Spinal cord (tissue), 10 donors: ENCODE measurements at places on chromosomes 2 and 18.

- no peak for DNase-seq
- H3K4me3 ChIP-seq: no peak overlapping the region
- H3K27ac ChIP-seq: no peak overlapping the region
- H3K36me3 ChIP-seq: no peaks in the 10 kb centered on the region
- no peaks in the 10 kb centered on the region for H3K27me3 ChIP-seq
Observed at GRCh38 chr18:814300-815084, 2.5 kb upstream of the YES1 start.

DNA sequence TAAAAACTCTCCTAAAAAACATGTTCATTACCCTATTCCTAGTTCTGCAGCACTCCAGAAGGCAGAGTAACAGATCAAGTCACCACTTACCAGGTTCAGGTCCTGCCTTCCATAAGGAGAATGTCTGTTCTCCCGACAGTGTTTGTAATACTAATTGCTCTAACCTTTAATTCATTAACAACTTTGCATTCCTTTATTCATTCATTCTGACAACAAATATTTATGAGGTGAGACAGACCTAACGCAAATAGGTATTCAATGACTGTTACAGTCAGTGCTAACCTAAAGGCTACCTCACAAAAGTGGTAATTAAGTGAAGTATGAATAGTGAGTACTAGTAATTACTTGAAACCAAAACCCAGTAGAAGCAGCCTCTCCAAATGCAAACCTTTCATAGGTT, 224.0 kb downstream of the AFF3 start:
- no peak for DNase-seq
- H3K27me3 ChIP-seq: no peaks in the 10 kb centered on the region
- no peaks in the 10 kb centered on the region for H3K4me1 ChIP-seq
- H3K27ac ChIP-seq: no peak overlapping the region
- H3K4me3 ChIP-seq: no peak overlapping the region

DNA sequence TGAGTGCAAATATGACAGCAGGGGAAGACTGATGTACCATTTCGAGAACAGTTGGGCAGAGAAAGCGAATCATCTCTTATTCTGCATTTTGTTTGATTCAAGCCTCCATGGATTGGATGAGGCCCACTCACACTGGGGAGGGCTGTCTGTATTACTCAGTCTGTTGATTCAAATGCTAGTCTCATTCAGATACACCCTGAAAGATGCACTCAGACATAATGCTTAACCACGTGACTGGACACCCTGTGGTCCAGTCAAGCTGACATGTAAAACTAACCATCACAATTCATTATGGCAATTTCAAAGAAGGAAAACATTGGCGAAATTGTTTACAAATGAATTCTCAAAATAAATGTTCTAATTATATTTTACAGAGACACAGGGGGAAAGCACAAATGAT, 1210.2 kb downstream of the DPP10 start:
- H3K27me3 ChIP-seq: no peaks in the 10 kb centered on the region
- H3K4me1 ChIP-seq: no peaks in the 10 kb centered on the region
- no peaks in the 10 kb centered on the region for H3K36me3 ChIP-seq
- no peak overlapping the region for H3K4me3 ChIP-seq

DNA sequence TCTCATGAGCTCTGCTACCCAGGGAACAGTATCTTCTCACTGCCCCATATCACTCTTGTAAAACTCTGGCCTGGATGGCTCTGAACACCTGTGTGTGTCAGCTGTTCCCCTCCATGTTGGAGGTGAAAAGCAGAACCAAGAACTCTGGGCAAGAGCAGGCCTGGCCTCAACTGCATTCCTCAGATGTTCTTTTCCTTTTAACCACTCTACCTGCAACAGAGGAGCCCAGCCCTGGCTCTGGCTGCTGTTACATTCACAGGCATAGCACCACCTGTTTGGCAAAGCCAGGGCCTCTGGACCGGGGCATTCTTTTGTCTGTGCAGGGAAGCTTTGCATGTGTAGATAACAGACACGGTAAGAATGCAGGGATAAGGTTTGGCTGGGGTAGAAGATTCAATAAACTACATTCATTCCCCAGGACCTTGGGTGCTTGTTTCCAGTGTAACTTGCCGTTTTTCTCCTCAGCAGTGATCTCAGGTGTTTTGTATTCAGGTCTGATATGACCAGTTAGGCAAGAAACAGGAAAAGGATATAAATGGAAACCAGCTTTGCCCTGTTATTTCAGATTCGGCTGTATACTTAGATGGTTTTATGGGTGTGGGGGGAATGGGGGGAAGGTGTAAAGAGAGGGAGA, 95.1 kb downstream of the SPTBN1 start:
- H3K36me3 ChIP-seq: peaks cover 2% of the 10 kb centered on the region
- no peak overlapping the region for H3K4me3 ChIP-seq
- DNase-seq: no peak
- peaks cover 4% of the 10 kb centered on the region for H3K4me1 ChIP-seq
- H3K27me3 ChIP-seq: no peaks in the 10 kb centered on the region
- H3K27ac ChIP-seq: no peak overlapping the region

DNA sequence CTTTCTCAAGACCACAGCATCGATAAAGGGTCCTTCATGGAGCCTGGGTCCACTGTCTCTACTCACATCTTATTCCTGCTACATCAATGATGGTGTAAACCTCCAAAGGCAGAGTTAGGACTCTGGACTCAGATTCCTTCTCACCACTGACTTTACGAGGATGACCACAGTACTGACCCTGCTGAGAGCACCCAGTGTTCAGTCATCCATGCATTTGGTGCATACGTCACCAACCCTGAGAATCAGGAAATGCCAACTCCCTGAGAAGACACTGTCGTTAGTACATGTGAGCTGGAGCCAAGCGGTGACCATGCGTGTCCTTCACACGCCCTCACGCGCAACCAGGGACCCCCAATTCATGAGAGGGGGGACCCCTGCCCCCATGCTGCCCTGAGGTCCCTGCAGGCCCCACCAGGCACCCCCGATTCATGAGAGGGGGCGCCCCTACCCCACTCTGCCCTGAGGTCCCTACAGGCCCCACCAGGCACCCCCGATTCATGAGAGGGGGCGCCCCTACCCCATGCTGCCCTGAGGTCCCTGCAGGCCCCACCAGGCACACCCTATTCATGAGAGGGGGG, 178.4 kb upstream of the TPO start:
- H3K36me3 ChIP-seq: no peaks in the 10 kb centered on the region
- no peak for DNase-seq
- H3K27ac ChIP-seq: no peak overlapping the region
- no peaks in the 10 kb centered on the region for H3K27me3 ChIP-seq
- peaks cover 7% of the 10 kb centered on the region for H3K4me1 ChIP-seq

GRCh38 chr2:1598041-1598710, 146.1 kb downstream of the PXDN start:
- DNase-seq: no peak
- no peak overlapping the region for H3K27ac ChIP-seq
- no peaks in the 10 kb centered on the region for H3K27me3 ChIP-seq

DNA sequence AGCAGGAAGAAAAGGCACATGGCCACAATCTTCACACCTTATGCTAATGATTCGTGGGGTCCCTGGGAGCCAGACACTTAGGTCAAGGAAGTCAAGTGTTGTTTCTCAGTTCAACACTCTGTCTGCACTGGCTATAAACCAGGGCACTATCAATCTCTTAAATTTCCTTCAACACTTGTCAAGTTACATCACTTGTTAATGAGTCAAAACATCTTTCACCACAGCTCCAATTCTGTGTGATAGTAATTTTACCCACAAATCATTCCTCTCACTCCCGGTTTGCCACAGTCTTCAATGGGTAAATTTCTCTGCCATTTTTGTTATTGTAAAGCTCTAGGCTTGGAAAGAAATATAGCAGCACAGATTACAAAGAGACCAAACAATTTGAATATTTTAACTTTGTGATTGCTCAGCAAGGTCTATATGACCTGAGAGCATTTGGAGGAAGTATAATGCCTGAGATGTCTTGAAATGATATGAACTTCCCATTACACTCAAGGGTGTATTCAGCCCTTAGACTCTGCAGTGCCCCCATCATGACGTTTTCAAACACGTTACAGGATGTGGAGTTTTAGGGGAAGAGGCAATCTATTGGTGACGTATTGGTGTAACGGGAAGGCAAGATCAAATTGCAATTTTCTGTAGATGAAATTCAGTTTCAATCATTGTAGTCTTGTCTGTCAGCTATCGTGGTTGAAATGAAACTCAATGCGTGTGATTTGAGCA, 78.7 kb downstream of the ICOS start:
- H3K4me3 ChIP-seq: no peak overlapping the region
- no peaks in the 10 kb centered on the region for H3K36me3 ChIP-seq
- no peaks in the 10 kb centered on the region for H3K4me1 ChIP-seq
- no peaks in the 10 kb centered on the region for H3K27me3 ChIP-seq
- DNase-seq: no peak

GRCh38 chr2:157061799-157062198, 195.7 kb upstream of the GALNT5 start:
- no peaks in the 10 kb centered on the region for H3K36me3 ChIP-seq
- H3K4me3 ChIP-seq: no peak overlapping the region
- no peaks in the 10 kb centered on the region for H3K4me1 ChIP-seq
- DNase-seq: no peak
- H3K27me3 ChIP-seq: no peaks in the 10 kb centered on the region

- peaks cover 18% of the 10 kb centered on the region for H3K4me1 ChIP-seq
- DNase-seq: no peak
- no peak overlapping the region for H3K27ac ChIP-seq
- no peaks in the 10 kb centered on the region for H3K27me3 ChIP-seq
Observed at GRCh38 chr2:96108151-96108540, 8.2 kb downstream of the ADRA2B start.

DNA sequence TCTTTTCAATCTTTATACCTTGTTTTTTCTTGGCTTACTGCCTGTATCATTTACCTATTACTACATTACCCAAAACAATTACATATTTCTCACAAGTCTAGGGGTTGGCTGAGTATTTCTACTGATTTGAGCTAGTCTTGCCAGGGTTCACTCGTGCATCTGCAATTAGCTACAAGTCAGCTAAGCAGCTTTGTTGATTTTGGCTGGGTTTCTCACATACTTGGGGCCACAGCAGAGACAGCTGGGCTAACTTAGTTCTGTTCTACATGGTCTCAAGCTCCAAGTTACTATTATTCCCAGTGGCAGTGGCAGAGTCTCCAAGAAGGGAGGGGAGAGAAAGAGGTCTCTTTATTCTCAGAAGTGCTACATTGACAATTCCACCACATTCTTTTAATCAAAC, 54.7 kb upstream of the SP5 start:
- H3K4me3 ChIP-seq: no peak overlapping the region
- H3K27ac ChIP-seq: no peak overlapping the region
- DNase-seq: no peak
- H3K36me3 ChIP-seq: no peaks in the 10 kb centered on the region

GRCh38 chr2:86297382-86298147, 39.9 kb downstream of the REEP1 start:
- H3K36me3 ChIP-seq: peaks cover 3% of the 10 kb centered on the region
- no peak for DNase-seq
- H3K4me3 ChIP-seq: no peak overlapping the region
- H3K4me1 ChIP-seq: peaks cover 30% of the 10 kb centered on the region
- H3K27ac ChIP-seq: no peak overlapping the region
- H3K27me3 ChIP-seq: no peaks in the 10 kb centered on the region

DNA sequence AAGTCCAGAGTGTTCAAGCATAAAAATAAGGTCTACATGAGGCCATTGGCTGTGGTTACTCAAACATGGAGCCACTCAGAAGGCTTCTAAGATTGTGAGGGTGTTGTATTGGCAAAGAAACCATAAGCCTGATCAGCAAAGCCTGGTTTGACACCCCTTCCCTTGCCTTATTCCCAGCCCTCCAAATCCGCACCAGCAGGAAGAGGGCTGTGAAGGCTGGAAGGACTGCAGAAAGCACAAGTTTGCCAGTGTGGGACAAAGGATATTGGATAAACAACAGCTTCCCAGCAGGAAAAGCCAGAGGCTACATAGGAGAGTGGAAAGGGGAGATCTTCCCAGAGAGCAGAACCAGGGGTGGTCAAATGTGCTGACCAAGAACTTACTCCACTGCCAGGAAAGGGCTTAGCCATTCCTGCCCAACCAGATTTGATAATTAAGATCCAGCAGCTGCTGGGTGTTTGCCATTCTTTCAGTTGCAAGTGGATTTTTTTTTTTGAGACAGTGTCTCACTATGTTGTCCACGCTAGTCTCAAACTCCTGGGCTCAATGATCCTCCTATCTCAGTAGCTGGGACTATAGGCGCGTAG, 1.5 kb upstream of the PRKAG3 start:
- no peaks in the 10 kb centered on the region for H3K4me1 ChIP-seq
- H3K27me3 ChIP-seq: peaks cover 4% of the 10 kb centered on the region
- H3K4me3 ChIP-seq: no peak overlapping the region
- DNase-seq: no peak

DNA sequence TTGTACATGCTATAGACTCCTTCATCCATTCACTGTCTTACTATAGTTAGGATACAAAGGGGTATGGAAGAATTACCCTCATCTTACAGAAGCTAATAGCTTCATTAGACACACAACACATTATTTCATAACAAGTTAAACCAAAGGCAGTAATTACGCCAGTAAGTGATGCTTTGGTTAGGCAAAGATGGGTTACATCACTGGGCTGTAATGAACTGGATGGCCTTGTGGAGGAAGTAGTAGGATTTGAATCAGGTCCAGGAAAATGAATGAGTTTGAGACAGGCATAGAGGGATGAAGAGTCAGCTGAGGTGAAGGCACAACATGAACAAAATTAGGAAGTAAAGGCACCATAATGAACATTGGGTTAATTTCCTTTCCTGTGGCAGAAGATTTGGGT, 80.1 kb downstream of the SOCS6 start:
- no peak for DNase-seq
- no peak overlapping the region for H3K27ac ChIP-seq
- H3K4me1 ChIP-seq: no peaks in the 10 kb centered on the region
- H3K36me3 ChIP-seq: no peaks in the 10 kb centered on the region

DNA sequence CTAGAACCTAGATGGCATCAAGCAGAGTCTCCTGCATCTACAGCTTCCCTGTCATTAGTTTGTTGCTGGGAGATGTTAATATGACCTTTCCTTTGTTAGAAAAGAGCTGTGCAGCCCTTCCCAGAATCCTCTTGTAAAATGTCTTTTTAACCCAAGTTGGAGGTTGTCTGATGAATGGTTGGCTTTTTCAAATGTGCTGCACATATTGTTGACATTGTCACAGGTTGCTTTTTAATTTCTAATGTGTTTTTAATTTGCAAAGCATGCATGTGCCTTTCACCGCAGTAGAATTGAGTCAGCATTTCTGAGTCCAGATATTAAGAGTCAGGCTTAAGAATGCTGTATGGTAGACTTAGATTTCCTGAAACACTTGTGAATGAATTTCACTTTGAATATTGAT, 120.8 kb downstream of the GREB1L start:
- DNase-seq: peak; percentile 13
- H3K36me3 ChIP-seq: no peaks in the 10 kb centered on the region
- no peak overlapping the region for H3K27ac ChIP-seq
- no peak overlapping the region for H3K4me3 ChIP-seq
- no peaks in the 10 kb centered on the region for H3K4me1 ChIP-seq
- no peaks in the 10 kb centered on the region for H3K27me3 ChIP-seq

- no peaks in the 10 kb centered on the region for H3K4me1 ChIP-seq
- no peaks in the 10 kb centered on the region for H3K27me3 ChIP-seq
- no peak for DNase-seq
Observed at GRCh38 chr2:20696366-20696765, 29.4 kb downstream of the GDF7 start.

DNA sequence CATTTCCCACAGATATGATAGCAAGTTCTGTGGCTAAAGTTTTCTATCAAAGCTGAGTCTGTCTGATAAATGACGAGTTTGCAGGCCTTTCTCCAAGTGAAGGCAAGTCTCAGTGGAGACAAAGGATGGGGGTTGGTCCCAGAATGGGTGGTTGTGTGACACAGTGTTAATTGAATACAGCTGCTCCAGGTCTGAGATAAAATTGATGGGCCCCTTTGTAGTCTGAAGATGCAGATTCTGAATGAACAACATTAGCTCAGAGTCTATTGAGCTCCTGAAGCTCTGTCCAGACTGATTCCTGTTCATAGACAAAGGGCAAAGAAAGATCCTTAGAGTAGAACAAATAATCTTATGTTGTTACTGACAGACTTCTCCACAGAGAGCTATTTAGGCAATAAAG, 296.9 kb upstream of the CYRIA start:
- no peak overlapping the region for H3K27ac ChIP-seq
- no peaks in the 10 kb centered on the region for H3K4me1 ChIP-seq
- no peak overlapping the region for H3K4me3 ChIP-seq
